ENCODE measurements at places on chromosomes 2 and 18.

GRCh38 chr2:179974761-179975160 lies 32.3 kb downstream of the CWC22 start:
- no peak for DNase-seq

- no peak for DNase-seq
Measured at GRCh38 chr2:85834466-85834865, 54.3 kb downstream of the ST3GAL5 start.

- no peak for DNase-seq
Measured at GRCh38 chr2:63654959-63655358, 66.2 kb downstream of the MDH1 start.

- no peak for DNase-seq
Measured at GRCh38 chr2:203404996-203405395, 76.8 kb downstream of the ABI2 start.

- no peak for DNase-seq
Measured at GRCh38 chr2:157107460-157107859, 150.0 kb upstream of the GALNT5 start.

- DNase-seq = no peak
Measured at GRCh38 chr2:238108423-238109183, 8.5 kb downstream of the ESPNL start.

DNA sequence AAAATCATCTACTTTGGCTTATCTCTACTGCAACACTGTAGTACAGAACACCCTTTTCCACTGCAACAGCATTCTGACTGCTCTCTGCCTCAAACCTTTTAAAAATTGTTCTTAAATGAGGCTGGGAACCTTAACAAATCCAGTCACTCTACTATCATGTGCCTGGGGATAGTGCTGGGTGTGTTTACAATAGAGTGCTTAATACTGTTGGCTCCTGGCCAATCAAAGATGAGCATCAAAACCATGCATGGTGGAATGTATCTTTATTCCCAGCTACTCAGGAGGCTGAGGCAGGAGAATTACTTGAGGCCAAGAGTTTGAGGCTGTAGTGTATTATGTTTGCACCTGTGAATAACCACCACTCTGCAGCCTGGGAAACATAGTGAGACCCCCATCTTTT lies 7.4 kb downstream of the ANKAR start:
- no peak for DNase-seq

GRCh38 chr2:68387408-68388350 lies 22.6 kb downstream of the PLEK start:
- no peak for DNase-seq

GRCh38 chr2:98532756-98533155 lies 75.6 kb downstream of the COA5 start:
- DNase-seq = no peak

DNA sequence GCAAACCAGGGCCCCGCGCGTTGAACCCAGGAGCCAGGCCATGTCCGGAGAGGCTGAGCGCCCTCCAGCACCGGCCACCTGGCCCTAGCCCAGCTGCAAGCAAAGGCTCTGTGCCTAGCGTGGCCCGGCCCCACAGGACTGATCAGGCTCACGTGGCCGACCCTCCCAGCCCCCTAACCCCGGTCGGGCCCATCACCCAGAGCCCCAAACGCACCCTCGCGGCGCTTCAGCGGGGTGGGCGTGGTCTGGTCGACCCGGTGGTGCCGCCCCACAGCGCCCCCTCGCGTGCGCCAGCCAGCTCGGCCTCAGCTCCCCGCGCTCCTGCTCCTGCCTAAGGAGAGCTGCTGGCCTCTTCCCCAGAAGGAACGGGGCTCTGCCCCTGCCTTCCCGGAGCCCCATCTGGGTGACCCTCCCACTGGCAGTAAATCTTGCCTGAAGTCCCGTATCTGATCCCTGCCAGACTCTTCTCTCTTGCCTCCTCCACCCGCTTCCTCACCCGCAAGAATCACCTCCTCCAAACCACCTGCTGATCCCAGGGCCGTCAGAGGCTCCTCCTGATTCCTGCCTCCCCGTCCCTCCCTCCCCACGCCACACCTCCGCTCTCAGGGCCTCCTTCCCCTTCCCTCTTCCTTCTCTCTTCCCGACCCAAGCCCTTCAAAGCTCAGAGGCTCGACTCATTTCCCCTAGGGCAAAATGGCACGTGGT lies 12.3 kb upstream of the TEX51 start:
- DNase-seq = no peak

DNA sequence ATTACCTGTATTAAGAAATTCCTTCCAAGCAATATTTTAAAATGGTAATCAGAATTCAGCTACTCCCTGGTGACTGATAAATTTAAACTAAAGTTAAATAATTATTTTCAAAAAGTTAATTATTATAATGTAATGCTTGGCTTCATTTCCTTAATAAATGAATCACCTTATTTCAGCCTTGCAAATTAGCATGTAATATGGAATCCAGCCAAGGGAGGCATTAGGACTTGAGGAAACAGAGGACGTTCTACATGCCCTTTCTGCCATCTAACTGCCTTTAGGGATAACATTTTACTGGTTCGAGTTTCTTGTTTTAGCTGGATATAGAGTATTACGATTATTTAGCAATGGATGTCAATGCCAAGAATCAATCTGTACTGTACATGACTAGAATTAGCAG lies 636.3 kb downstream of the TSN start:
- no peak for DNase-seq

GRCh38 chr18:2894131-2894840 lies 47.5 kb downstream of the EMILIN2 start:
- no peak for DNase-seq

GRCh38 chr18:61602836-61603235 lies 269.6 kb downstream of the CDH20 start:
- DNase-seq = no peak

GRCh38 chr2:237194081-237194480 lies 108.4 kb downstream of the COPS8 start:
- DNase-seq = no peak

DNA sequence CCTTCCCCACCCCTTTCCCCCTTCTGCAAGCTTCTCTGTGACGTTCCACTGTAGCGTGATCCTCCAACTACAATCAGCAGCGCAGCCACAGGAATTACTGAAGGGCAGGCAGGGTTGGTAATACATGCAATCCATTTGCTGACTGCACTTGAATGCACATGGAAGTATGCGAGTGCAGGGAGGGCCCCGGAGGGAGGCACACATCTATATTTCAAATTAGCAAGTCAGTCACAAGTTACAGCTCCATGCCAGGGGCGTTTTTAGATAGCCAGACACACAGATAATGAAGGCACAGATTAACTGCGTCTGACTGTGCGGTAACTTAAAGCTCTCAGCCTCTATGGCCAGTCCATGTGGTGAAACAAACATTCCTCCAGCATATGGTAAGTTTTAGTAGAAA lies 209.2 kb upstream of the GATA6 start:
- DNase-seq = no peak

DNA sequence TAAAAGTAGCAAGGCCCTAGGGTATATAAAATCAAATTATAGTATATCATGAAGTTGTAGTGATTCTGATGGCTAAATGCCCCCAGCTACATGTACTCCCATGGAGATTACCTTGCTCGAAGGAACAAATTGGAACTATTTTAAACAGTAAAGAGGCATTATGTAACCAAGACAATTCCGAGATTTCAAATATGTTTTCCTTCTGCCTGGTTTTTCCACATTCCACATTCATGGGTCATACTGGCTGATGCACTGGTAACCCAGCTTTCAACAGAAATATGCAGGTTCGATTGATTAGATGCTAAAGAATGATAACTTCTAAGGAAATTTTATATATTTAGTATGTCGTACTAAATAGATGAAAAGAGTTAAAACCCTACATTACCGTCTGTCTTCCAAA lies 62.3 kb upstream of the MGAT4A start:
- DNase-seq = no peak

DNA sequence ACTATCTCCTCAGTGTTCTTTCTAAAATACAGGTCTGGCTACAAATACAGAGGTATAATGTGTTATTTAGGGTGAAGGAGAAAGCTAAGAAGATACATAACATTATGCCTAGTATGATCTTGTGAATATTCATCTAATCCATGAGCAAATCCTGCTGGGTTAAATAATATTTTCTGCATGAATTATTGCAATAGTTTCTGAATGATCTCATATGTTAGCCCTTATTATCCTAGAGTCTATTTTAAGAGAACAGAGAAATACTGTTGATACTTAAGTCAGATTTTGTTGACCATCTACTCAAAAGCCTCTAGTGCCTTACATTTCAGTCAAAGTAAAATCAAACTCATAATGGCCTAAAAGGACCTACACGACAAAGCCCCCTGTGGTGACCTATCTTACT lies 382.3 kb downstream of the FIGN start:
- no peak for DNase-seq

- no peak for DNase-seq
Measured at GRCh38 chr18:44557616-44558151, 123.0 kb upstream of the SETBP1 start.

DNA sequence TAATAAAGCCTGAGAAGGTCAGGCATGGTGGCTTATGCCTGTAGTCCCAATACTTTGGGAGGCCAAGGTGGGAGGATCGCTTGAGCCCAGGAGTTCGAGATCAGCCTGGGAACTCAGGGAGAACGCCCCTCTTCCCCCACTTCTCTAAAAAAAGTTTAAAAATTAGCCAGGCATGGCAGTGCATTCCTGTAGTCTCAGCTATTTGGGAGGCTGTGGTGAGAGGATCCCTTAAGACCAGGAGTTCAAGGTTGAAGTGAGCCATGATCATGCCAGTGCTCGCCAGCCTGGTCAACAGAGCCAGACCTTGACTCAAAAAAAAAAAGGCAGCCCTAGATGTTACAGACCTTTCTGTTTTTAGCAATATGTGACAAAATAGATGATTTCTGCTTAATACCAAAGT lies 83.4 kb downstream of the AP1S3 start:
- no peak for DNase-seq

DNA sequence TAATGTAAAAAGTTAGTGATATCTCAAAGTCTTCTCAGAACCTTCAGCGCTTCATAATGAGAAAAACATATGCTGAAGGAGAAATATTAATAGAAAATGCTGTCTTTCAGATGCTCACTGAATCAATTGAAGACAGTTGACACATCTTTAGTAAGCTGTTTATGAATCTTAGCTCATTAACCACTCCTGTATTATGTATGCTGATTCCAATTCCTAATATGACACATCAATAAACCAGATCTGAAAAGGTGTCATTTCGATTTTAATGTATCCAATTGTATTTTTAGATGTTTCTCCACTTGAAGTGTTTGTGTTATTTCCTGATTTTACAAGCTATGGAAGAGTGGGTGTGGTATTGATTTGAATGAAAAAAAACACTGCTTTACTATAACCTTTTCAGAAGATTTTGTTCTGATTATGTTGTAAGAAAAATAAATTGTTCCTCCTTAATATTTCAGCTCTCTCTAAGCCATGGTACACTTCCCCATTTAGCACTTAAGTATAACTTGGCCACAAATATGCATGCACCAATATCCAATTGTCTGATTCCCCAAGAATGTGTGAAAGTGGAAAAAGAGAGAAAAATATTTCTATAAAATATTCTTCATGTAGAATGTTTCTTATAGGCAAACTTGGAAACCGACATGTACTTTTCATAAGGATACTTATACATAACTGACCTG lies 569.8 kb downstream of the ARHGAP15 start:
- no peak for DNase-seq

DNA sequence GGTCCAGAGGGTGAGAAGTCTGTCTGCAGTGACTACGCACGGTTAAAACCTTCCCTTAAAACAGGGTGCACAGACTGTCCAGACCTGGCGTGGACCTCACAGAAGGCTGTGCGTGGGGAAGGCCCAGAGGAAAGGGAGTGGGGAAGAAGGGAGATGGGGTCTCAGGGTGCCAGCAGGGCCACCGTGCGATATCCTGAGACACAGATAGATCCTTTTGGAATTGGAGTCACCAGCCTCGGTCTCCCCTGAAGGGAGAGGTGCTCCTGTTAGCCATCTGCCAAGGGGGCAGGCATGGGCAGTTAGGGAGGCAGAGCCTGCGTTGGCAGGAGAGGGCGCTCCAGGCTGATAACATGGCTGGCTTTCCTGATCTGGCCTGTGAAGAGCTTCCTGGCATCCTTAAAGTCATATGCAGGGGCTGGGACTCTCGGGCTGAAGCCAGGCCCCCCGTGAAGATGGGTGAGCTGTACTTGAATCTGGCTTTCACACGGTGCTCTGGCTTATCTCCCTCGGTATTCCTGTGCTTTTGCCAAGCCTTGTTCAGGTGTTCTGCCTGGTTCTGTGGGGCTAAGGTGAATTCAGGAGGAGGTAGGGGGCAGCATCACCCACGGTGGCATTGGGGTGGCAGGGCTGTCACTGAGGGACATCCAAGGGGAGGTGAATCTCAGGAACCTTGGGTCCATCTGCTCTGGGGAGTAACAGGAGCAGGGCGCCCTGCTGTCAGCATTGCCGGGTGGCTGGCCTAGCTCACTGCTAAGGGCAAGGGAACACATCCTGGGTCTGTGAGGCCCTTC lies 107.2 kb upstream of the SMAD2 start:
- DNase-seq = no peak

DNA sequence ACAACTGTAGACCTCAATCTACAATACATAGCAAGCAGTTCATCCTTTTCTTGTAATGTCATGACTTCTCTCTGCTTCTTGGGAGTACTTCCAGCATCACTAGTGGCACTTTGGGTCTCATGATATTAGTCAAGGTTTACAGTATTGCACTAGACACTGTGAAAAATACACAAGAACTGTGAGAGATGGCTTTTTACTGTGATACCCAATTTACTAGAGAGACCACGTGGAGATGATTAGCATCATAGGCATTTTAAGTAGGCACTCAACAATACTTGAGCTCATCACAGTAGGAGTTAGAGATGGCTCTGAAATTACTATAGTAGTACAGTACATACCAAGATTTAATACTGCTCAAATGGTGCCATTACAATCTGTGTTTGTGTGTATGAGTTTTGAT lies 112.8 kb upstream of the EML6 start:
- no peak for DNase-seq

DNA sequence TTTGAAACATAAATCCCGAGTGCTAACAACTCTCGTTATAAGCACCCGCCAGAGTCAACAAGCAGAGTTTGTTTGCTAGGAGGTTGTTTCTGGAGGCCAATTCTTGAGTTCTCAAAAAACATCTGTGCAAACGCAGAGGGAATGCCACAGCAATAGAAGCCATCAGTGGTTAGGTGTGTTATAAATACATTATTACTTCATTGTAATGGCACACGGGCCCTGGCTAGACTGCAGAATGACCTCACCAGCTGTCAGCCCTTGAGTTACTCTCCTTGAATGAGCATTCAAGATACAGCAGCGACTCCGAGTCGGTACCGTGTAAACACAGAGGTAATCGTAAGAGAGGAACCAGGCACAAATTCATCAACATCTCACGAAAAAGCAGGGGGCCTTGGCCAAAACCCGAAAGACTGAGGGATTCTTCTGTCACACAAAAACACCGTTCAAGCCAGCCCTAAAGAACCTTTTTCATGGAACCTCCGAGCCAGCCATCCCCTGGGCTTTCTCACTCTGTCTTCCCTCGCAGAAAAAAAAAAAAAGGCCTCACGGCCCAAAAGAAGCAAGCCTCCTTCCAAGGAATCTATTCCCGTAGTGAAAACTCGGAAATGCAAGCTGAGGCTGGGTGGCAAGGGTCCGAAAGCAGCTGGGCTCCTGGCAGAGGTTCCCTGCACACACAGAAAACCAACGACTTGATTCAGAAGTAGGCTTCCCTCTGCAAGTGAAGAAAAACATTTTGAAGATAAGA lies 133.7 kb upstream of the MEIS1 start:
- DNase-seq = no peak

GRCh38 chr2:192254444-192254843 lies 59.7 kb upstream of the TMEFF2 start:
- no peak for DNase-seq

GRCh38 chr18:26051843-26052242 lies 38.6 kb downstream of the SS18 start:
- no peak for DNase-seq

GRCh38 chr2:235116885-235117492 lies 165.2 kb downstream of the SH3BP4 start:
- no peak for DNase-seq

Measured in stimulated activated CD8-positive, alpha-beta memory T cell treated with anti-CD3 and anti-CD28 coated beads, Interleukin-7, amount 100 ng/mL, for 4 hours (primary cell).